ENCODE measurements at places on chromosomes 12 and 14. TPM values are rescaled to one million over a fixed set of nuclear protein-coding genes. Genes with fewer than 3 reads are reported as not detected.

GRCh38 chr12:49330631-49331379 lies 6.2 kb downstream of the C1QL4 start:
- no peak for DNase-seq

DNA sequence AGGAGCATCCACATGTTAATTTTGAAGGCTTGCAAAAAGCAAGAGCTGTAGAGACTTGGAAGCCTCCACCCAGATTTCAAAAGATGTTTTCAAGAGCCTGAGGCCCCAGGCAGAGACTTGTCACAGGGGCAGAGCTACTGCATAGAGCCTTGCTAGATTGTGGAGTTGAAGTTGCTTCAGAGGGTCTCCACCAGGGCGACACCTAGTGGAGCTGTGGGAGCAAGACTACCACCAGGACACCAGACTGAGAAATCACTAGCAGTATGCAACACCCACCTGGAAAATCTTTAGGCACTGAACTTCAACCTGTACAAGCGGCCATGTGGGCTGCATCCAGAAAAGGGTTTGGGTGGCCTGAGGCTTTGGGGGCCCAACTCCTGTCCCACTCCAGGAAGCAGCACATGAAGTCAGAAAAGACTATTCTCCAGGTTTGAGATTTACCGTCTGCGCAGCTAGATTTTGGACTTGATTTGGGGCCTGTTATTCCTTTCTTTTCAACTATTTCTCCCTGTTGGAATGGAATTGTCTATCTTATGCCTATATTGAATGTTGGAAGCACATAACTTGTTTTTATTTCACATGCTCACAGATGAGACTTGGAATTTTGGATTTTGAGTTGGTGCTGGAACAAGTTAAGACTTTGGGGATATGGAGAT lies 508.6 kb downstream of the FLRT2 start:
- DNase-seq: peak; percentile 2

- peak; percentile 68 for DNase-seq
These were observed at the start of gene ATXN2 for GRCh38 chr12:111598637-111599452. TSS of gene ATXN2 (minus strand) at chr12:111599315. CDS start at chr12:111599034, 281 bp downstream.

The SERPINA12 gene
- not detected for total RNA-seq

Measured in SJSA1 (cell line).